NCI-H1105 treated with DMSO at 0.1 percent for 48 hours (cell line): ENCODE measurements at places on chromosomes 6 and 20.
A peak's percentile ranks its signal among the peaks of the same experiment; 100 is the strongest.

DNA sequence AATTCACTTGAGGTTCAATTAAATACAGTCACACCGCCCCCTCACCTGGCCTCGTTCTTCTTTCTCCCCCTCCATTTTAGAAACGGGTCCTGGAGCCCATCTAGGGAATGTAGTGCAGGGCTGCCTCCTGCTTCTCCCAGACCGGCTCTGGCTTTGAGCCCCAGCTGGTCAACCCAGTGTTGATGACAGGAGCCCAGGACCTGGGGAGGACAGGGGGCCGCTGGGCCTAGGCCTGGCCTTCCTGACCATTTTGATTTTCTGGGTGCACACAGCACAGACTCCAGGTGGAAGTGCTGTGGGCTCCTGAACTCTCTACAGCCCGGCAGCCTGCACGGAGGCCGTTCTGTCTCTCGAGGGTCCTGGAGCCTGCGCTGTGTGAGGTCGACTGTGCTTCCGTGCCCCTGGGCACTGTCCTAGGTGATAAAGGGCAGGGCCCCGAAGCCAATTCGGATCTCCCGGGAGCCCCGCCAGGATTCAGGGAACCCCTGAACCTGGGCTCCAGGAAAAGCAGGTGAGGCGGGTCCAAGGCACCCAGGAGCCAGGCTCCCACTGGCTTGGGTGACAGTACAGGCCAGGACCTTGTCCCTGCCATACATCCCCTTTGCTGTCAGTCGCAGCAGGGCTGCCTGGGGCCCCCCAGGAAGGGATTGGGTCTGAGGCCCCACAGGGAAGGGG lies 23.3 kb downstream of the NPEPL1 start:
- DNase-seq = no peak

DNA sequence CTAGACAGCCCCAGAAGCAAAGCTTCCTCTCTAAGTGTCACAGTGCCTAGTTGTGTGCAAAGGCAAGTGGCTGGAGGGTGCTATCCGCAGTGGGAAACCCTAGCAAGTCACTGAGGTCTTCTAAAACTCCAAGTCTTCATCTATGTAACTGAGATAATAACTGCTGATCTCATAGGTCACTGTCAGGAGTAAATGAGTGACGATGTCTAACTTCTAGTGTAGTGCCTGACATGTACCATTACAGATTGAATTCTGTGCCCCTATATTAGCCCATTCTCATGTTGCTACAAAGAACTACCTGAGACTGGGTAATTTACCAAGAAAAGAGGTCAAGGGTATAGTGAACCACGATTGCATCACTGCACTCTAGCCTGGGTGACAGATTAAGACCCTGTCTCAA lies 253.5 kb upstream of the JARID2 start:
- no peak for DNase-seq

GRCh38 chr6:139119552-139119951 lies 15.3 kb upstream of the HECA start:
- no peak for DNase-seq

DNA sequence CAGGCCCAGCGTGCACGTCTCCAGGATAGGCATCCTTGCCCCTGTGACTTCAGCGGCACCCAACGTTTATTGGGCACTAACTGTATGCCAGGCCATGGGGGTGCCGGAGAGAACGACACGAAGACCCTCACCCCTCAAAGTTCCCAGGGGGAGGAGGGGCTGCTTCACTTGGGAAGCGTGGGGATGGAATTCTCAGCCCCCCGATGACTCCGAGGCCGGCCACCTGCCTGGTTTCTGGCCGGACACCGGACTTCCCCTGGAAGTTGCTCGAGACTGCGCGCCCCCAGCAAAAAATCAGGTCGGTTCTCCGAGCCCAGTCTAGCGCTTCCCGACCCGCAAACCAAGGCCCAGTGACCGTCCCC lies 275 bp upstream of the MAVS start:
- DNase-seq = no peak

- DNase-seq = no peak
Observed at GRCh38 chr20:57628047-57628961, 8.1 kb upstream of the ZBP1 start.

DNA sequence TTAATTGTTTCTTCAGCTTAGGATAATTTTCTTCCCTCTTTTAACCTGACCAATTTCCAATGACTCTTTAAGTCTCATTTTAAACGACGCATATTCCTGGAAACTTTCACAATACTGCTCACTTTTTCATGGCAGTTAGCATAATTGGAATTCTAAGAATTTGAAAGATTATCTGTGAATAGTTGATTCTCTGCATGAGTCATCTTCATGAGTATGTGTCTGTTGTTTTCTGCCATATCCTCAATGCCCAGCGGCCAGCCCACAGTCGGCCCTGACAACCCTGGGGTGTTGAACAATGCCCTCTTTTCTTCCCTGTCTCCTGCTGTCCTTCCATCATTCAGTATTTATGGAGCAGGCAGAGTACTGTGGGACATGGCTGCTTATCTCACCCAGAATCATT lies 554.2 kb downstream of the CDH26 start:
- no peak for DNase-seq

DNA sequence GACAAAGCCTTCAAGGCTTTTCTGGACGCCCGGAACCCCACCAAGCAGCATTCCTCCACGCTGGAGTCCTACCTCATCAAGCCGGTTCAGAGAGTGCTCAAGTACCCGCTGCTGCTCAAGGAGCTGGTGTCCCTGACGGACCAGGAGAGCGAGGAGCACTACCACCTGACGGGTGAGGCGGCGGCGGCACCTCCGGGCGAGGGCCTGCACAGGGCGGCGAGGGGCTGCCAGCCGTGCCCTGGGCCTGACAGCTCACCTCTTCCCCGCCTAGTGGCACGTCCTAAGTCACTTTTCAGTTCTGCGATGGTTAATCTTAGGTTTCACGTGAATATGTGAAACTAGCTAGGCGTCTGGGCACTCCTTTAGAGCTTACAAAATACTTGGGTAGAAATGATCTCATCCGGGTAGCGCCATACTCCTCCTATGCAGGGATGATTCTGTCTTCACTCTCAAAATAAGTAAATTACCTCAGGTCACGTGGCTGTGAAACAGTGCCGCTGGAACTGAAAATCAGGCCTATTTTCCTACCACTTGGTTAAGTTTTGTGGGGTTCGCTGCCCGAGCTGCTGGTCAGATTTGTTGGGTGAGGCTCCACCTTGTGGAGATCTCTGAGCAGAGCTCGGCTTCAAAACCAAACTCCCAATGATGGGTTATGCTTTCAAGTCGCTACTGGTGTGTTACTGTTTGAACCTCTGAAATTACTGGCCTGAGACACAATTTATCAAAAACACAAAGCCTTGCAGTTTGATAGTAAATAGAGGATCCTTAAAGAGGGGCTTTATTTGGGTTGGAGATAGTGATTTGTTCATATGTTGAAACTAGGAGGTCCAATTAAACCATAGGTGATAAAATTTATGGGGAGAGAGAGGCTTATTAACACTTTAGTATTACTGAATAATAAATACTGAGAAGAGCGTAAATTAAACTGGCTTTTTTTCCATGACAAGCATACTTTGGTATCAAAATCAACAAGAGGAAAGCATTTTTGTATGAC lies 15.5 kb upstream of the CLDN20 start:
- DNase-seq = peak; percentile 18

DNA sequence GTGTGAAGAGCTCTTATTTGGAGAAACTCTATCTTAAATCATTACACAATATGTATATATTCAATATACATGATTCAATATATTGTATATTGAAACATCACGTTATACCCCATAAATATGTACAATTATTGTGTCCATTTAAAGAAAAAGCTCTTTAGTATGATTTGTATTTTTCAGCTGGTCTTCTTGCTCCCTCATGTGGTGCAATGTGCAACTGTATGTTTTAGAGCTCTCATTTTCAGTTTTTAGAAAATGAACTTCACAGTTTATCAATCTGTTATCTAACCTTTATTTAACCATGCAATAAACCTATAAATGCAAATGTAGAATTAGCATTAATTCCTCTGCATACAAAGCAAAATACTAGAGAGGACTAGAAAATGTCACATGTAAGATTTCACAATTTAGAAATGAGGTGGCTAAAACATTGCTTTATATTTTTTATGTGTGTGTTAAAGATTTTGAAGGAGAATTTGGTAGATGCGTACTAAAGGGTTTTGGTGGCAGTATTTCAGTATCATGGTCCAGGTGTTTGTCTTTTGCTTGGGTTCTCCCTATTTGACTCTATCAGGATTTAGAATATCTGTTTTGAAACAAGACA lies 167.1 kb downstream of the PHF3 start:
- DNase-seq = peak; percentile 2

- DNase-seq = no peak
Observed at GRCh38 chr6:132020138-132020581, 69.0 kb upstream of the CCN2 start.

DNA sequence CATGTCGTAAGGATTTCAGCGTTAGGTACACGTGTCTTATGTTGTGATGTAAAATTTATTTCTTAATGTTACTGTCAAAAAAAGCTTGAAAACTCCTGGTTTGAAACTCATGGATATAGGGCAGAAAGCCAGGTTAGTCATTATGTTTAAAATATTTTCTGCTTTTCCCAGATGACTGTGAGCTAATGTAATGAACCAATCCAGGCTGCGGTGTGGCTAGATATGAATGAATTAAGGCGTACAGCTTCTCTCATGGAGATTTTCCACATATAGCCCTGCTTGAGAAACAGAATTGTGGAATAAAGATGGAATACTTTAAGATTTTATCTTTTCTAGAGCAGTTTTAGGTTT lies 80.3 kb upstream of the STMND1 start:
- no peak for DNase-seq

- DNase-seq = no peak
Observed at GRCh38 chr6:6656287-6656686, 67.8 kb downstream of the LY86 start.

DNA sequence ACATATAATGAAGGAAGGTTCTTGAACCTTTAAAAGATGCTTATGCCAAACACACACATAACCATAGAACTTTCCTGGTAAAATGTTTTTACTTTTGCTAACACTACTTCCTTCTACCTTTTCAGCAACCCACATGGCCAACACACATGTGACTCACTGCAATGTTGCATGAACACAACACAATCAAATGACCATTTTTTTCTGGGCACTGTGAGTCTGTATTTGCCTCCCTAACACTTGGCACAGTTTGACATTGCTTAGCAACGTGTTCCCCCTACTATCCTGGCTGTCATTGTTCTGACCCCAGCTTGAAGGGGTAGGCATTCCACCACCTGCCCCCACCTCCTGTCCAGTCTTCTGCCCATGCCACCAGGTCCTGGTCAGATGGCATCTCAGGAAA lies 204.8 kb upstream of the PRND start:
- no peak for DNase-seq

DNA sequence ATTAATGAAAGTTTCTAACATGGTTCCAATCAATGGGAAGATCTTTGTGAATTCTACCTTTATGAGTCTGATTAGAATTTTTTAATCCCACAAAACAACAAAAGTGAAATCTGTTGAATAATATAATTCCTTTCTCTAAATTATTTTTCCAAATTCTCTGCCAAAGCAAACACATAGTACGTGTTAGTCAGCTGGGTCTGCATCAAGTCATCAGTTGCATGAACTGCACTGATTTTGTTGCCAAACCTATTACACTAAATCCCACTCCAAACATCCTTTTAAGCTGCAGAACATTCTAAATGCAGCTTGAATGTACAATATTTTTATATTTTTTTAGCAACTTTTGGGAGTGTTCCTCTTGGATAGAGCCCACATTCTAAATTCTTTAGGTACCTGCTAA lies 199.0 kb upstream of the HSF2 start:
- no peak for DNase-seq

DNA sequence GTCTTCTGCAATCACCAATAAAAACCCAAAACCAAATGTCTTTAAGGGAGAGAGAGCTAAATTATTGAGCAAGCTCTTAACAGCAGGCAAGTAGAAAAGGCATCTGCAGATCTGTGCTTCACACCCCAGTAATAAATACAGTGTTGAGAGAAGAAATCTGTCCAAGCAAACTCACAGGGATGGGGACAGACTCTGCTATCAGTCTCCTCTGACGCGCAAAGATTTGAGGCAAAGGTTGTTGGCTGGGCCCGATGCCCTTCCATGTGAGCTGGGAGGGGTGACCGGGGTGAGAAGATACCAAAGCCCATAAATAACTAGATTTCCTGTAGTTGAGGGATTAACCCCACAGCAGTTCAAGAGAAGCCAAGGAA lies 315.2 kb upstream of the SOX4 start:
- DNase-seq = no peak

- DNase-seq = no peak
Observed at GRCh38 chr6:122501475-122501874, 29.9 kb upstream of the SERINC1 start.

DNA sequence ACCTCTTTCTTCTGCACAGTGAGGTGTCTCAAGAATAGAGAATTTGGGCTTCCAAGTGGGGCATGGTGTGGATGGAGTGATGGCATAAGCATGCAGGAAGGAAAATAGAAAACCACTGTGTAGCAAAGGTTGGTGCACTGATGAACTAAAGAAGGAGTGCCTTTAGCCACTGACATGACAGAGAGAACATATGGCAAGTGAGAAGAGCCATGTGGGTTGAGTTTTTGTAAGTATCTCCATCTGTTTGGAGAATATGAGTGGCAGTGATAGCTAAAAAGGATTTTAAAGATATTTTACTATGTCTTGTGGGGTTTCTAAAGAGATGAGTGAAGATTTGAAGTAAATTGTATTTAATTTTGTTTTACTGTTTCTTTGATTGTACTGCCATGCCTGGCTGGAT lies 160.5 kb upstream of the GRIK2 start:
- no peak for DNase-seq

DNA sequence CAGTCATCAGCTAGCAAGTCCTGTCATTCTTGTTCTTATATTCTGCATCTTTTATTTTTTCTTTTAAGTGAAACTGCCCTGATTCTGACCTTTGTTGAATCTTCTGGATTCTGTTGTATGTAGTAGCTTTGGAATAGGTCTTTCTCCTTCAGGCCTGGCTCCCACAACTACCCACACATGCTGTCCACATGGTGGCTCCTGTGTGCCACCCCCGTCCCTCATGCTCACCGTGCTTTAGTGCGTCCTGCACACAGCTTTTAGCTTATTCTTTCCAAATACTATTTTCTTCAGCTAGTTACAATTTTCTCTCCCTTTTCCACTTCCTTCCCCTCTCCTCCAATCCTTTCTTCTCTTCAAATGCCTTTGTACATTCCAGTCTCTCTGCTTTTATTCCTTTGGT lies 61.8 kb downstream of the CTNNBL1 start:
- peak; percentile 3 for DNase-seq

DNA sequence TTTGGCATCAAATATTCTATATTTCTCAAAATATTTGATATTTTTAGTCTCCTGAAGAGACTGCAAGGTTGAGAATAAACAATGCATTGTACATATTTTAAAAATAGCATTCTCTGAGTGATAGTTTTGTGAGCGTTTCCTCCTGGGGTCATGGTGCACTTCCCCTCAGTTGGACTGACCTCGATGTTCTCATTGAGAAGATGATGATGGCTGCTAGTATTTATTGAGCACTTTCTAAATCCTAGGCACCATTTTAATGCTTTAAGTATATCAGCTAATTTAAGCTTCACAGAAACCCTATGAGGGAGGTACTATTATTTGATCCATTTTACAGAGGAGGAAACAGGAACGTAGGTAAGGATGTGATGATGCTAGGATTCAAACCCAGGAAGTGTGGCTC lies 18.2 kb downstream of the DSE start:
- no peak for DNase-seq
